Stimulated activated CD4-positive, alpha-beta T cell treated with anti-CD3 and anti-CD28 coated beads, TNF-alpha, amount 100 ng/mL, for 24 hours (primary cell): ENCODE measurements at places on chromosomes 5 and 9.

DNA sequence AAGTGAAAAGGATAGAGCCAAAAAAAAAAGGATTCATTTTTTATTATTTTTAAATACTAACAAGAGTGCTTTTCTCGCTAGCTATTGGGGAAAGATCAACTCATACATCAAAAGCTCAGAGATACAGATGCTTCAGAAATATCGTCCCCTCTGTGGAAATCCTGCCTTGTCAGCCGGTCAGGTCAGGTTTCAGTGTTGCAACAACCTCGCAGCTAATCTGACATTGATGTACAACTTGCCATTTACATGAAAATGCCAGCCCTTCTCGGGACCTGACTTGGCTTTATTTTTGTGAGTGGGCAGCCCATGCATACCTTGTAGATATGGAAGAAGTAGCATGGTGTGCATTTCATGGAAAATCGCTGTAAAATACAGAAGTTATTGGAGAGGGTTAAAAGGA lies 358.8 kb upstream of the ADAMTS16 start:
- DNase-seq, result no peak

GRCh38 chr9:125985142-125985997 lies 238.2 kb downstream of the PBX3 start:
- no peak for DNase-seq

DNA sequence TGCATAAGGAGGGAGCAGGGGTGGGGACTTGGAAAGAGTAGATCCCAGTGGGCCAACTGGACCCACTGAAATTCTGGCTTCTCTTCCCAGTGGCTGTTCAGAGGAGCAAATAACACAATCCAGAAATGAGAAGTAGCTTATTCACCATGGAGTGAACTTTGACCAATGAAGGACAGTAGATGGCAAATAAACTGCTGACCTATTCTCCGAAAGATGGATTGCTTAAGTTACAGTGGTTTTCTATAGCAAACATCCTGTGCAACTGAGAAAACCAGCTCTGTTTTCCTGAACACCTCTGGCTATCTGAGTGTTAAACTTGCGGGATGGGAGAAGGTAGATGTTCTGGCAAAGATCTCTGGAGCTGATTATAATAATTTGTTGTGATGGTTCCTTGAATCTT lies 325.1 kb downstream of the SPATA31D1 start:
- DNase-seq, result no peak

- no peak for DNase-seq
These were observed 18.6 kb downstream of the SLC36A2 start for GRCh38 chr5:151328734-151329133.

GRCh38 chr9:28779243-28779642 lies 1206.0 kb upstream of the C9orf72 start:
- no peak for DNase-seq

DNA sequence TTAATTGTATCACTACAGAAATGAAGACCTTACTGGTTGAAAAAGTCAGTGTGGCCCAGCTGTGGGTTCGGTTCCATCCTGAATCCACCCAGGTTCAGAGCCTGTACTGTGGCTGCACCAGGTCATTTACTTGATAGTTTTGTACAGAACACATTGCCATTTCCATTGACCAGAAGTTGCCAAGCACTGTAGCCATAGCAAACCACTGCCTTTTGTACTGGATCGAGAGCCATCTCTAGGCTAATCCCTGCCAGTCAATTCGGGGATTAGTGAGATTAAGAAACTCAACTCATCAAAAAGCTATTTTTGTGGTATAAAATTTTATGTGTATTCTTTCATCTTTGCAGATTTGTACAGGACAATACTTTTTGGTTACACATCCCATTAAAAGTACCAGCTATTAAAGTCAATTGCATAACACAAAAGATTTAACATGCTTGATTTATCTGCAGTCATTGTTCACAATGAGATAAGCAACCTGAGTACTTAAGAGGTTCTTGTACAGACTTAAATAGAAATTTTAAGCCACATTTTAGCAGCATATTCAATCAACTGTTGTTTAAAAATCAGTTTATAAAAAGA lies 108.5 kb upstream of the OTULINL start:
- DNase-seq, result no peak
